Caudate nucleus (tissue), 63 donors: ENCODE measurements at places on chromosomes 2 and 18.

DNA sequence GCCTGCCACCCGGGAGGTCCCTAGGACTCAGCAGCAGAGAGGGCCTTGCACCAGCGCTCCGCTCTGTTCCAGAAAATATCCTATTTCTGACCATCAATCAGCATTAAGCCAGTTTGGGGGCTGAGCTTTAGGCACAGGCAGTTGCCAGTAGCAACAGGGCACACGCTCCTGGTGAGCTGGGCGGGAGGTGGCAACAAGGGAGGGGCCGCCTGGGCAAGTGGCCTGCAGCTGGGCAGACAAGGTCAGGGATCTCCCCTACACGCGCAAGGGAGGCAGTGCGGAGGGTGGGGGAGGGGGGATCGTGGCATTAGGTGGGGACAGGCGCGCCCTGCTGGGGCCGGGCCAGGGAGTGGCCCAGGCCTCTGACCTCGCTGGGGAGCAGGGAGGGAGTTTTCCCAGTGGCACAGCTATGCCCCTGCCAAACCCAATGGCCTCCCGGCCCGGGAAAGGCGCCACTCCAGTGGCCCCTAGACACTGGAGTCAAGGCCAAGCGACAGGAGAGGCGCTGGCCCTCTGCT lies 302.8 kb downstream of the NCKAP5 start:
- peak; percentile 36 for DNase-seq

DNA sequence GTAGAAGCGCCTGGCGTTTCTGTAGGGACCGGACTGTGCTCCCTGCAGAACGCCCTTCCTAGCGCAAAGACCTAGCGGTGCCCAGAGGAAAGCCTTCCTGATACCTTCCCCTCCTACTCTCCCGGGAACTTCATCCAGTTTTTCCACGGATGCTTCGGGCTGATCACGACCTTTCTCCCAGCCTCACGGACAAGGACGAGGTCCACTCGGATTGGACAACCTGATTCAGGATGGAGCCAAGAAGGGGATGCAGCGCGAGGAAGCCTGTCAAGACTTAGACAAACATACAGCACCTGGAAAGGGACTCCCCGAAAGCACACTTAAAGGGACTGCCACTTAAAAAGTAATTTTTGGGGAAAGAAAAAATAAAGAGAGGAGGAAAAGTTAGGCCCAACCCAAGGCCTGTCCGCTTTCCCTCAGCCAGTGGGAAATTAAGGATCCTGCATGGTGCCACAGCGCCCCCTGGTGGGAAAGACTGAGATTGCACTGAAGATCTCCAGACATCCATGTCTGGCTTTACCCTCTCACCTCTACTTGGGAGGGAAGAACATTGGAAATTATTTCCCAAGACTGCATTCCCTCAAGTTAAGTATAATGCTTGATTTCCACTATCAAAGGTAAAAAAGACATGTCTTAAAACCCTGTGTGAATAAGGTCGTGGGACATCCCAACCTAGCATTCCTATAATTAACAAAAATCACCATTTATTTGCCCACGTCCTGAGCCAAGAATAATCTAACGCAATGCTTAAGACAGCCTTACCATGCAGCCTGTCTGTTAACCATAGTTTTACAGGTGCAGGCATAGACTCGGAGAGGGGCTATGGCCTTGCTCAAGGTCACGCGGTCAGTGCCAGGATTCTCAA lies 13.4 kb upstream of the COPS8 start:
- DNase-seq: no peak

- no peak for DNase-seq
Measured at GRCh38 chr2:11013196-11013595, 101.5 kb downstream of the KCNF1 start.

DNA sequence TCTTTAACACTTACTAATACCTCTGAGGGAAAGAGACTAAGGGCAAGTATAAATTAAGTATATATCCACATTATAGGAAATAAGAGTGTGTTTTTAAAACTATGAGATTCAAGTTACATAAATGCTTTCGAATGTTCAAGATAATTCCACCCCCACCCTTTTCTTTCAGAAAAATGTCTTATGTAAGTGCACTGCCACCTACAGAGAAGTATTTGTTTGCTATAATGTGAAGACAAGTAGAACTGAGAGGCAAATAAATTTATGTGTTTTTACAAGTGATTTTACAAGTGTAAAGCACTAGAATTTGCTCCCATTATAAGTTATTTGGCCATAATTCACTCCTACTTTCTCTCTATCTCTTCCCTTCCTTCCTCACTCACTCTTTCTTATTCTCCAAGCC lies 99.9 kb upstream of the CRACDL start:
- no peak for DNase-seq

DNA sequence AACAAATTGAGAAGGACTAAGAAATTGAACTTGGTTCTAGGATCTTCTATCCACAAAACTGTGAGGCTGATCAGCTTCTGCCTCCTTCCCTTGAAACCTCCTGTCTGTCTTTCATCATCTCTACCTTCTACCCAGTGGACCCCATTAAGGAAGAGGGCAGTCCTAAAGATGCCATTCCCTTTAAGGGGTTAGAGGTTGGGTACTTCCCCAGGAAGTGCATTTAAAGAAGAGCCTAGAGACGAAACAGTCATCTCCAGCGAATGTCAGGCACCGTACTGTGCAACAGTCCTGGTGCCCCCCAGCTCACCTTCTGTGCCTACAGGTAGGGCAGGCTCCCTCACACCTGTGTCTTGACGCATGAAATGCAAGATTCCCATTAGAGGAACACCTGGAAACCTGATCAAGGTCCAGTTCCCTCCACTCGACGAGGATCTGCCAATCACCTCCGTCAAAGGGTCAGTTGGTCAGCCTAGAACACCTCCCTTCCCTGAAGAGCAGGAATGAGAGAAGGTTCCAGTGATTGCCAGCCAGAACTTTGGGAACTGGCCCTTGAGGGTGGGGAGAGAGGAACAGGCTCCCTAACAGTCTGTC lies 20.9 kb downstream of the LOXHD1 start:
- DNase-seq: no peak

GRCh38 chr2:128405981-128406613 lies 87.4 kb upstream of the HS6ST1 start:
- DNase-seq: no peak

- DNase-seq: no peak
Measured at GRCh38 chr2:234444893-234445292, 52.0 kb downstream of the ARL4C start.

GRCh38 chr18:32321826-32322225 lies 132.0 kb downstream of the MEP1B start:
- DNase-seq: no peak

DNA sequence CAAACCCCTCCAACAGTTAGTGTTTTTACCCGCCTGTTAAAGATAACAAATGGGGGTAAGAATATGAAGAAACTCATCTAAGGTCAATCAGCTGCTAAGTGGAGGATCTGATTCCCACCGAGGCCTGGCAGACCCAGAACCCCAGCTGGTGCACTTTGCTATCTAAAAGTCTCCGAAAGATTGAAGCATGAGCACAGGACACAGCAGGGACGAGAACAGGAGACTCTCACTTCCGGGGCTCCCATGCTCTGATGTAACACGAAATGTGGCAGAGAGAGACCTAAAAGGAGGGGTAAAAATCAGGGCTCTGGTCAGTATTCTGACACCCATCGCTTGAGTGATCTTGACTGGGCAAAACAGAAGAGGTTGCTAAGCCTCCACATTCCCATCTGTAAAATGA lies 119.7 kb downstream of the PDCL3 start:
- DNase-seq: no peak

- no peak for DNase-seq
Measured at GRCh38 chr18:62688743-62689317, 26.5 kb upstream of the PHLPP1 start.

DNA sequence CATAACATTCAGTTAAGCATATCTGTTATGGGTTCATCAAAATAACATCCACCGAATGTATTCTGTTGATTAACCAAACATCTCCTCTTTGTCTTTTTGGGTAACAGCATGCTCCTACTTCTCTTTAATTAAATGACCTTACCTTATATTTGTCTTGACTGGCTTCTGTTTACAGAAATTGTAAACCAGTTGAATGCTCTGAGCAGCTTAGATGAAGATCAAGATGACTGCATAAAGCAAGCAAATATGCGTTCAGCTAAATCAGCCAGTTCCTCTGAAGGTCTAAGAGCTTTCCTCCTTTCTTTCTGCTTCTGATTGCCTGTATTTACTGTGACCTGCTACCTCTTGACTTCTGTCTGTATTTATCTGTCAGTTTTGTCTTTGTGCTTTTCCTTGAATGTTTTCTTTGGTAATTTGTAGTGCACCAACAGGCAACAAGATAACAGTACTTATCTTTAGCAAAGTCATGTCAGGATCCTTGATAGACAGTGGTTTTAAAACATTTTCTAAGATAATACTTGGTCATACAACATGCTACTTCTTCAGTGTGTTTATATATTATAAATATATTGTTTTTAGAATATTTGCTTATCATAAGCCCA lies 152.8 kb downstream of the EHBP1 start:
- DNase-seq: no peak

- no peak for DNase-seq
Measured at GRCh38 chr2:26974352-26974751, 3.9 kb downstream of the MAPRE3 start.

GRCh38 chr2:99317161-99317872 lies 16.3 kb upstream of the LYG1 start:
- DNase-seq: no peak

GRCh38 chr2:8498994-8499393 lies 182.9 kb upstream of the ID2 start:
- no peak for DNase-seq

DNA sequence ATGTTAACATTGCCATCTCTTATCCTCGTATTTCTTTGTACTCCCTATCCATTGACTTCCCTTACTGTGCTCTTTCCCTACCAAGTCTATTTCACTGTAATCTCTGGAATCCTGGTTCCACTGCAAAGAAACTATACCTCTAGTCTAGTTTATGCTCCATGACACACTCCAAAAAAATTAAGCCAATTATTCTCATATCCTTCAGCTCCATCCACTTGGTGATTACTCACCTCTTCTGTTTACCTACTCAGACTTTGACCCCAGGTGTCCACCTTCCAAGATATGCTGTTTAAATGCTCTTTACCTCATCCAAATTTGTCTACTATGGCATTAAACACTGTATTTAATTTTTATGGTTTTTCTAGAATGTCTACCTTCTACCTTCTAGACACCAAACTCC lies 137.9 kb downstream of the ATAD2B start:
- DNase-seq: no peak

- no peak for DNase-seq
Measured at GRCh38 chr2:222052934-222053367, 245.8 kb downstream of the PAX3 start.

GRCh38 chr2:78035804-78036203 lies 513.6 kb upstream of the LRRTM4 start:
- no peak for DNase-seq

DNA sequence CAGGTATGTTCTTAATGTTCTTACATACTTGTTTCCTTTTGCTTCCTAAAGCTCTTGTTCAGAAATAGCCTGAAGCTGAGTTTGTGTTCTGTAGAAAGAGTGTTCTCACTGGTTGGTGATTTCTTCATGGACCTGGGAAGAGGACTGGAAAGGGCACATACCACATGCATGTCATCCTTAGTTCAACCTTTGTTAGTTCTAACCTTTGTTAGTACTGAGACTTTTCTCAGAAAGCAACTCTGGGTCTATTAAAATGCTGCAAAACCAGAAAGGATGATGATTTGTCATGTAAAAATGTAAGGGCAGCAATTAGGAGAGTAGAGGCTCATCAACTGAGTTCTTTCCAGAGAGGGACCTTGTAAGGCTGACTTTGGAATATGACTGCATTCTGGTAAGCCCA lies 2.5 kb upstream of the FAP start:
- no peak for DNase-seq
